ENCODE measurements at places on chromosomes 13 and 19.

DNA sequence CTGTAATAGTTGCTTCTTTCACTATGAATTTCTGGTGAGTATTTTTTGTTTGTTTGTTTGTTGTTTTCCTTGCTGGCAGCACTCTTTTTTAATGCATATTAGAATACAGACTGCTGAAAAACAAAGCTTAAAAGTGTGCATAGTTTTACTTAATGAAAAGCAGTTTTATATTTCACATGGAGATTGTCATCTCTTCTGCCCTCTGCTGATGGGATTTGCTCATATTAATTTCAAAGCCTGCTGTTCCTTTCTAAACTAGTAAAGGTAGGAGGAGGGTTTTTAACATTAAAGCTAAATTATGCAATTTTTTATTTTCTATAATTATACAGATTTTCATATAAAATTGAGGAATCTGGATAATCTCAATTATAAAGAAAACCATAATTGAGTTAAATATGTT lies 692.6 kb upstream of the SLITRK1 start:
- DNase-seq: no peak

DNA sequence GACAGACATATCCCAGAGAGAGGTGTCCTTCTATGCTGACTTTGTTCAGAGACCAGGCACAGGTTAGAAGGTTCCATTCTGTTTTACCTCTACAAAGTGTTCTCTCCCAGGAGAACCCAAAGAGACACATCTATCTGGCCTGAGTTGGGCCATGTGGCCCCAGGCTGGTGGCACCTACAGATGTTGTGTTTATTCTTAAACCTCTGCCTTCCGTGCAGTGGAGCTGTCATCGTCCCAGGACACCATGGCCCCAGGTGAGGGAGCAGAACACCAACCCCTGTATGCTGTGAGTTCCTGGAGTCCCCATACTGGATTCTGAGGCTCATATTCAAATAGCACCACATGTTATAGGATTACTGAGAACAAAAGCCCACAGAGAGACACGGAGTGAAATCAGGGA lies 3.9 kb downstream of the KIR3DL3 start:
- no peak for DNase-seq

GRCh38 chr19:46131485-46132143 lies 7.1 kb upstream of the IGFL3 start:
- DNase-seq: no peak

GRCh38 chr13:50198508-50198907 lies 183.3 kb downstream of the KCNRG start:
- no peak for DNase-seq

- peak; percentile 48 for DNase-seq
These were observed 1.1 kb downstream of the FGF14 start for GRCh38 chr13:102400675-102401145.

DNA sequence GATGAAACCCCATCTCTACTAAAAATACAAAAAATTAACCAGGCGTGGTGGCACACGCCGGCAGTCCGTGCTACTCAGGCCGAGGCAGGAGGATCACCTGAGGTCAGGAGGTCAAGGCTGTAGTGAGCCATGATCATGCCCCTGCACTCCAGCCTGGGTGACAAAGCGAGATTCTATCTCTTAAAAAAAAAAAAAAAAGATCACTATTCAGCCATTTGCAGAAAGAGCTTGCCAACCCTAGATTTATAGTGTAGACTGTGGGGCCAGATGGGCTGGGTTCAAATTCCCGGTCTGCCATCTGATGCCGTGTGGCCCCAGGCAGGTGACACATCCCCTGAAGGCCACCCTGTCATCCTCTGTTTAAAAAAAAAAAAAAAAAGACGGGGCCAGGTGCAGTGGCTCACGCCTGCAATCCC lies 28.9 kb downstream of the SMIM24 start:
- DNase-seq: no peak

- no peak for DNase-seq
These were observed 12.2 kb downstream of the WIZ start for GRCh38 chr19:15437355-15438123.

DNA sequence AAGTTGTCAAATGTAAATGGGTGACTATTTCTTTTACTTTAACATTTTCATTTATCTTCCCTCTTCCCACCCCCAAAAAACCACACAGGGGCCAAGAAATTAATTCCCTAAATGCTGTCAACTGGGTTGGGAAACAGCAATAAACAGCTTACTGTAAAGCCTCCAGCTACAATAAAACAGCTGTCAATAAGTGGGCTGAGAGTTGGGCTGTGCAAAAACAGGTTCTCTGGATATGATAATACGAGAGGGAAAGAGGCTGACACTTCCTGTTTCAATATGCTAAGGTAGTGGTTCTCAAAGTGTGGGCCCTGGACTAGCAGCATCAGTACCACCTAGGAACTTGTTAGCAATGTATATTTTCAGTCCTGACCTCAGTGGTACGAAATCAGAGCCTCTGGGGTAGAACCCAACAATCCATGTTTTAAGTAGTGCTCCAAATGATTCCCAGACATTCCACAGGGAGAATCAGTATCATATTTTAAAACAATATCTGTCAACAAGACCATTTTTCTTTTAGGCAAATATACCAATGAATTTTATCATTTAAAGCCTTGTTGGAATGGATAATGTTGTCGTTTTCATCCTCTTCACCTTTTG lies 8.4 kb downstream of the PCDH9 start:
- DNase-seq: no peak

GRCh38 chr13:102042746-102043145 lies 359.1 kb downstream of the FGF14 start:
- DNase-seq: no peak

DNA sequence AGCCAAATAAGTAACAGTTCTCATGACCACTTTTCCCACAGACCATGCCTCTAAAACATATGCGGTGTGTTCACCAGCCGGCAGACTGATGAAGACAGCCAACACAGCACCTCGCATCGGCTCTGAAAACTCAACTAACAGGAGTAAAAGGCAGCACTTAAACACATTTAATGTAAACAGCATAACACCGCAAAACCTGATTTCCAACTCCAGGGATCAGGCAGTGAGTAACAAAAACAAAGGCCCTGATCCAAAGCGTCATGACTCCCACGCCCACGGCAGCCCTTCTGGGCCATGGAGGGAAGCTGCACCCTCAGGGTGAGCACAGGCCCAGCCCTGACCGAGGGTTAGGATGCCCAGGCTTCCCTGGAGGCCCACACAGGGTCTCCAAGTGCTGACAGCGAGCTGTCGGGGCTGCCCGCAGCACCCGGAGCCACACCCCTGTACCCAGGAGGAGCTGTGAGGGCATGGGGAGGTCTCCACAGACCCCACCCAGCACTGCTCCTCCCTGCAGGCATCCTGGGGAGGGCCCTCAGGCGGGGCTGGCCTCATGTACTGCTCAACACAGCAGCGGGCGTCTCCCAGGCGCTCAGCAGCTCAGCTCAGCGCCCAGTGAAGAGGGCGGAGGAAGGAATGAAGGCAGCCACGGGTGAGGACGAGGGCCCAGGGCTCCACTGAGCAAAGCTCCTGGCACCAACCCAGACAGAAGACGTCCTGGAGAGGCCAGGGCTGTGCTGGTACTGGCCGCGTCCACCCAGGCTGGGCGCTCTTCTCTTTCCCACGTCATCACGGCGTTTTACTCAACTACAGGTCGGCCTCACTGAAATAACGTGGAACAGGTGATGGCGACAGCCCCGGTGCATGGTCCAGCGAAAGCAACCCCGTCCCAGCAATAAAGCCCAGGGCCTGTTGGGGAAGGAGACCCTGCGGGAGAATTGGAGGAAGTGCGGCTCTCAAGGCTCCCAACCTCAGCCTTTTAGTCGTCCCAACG lies 53.7 kb downstream of the RASA3 start:
- no peak for DNase-seq

- DNase-seq: no peak
These were observed 6.4 kb upstream of the EPHX3 start for GRCh38 chr19:15238639-15239155.

GRCh38 chr13:108322206-108322824 lies 52.8 kb downstream of the TNFSF13B start:
- DNase-seq: peak; percentile 39

- no peak for DNase-seq
These were observed 39.4 kb upstream of the KATNAL1 start for GRCh38 chr13:30346789-30347167.

DNA sequence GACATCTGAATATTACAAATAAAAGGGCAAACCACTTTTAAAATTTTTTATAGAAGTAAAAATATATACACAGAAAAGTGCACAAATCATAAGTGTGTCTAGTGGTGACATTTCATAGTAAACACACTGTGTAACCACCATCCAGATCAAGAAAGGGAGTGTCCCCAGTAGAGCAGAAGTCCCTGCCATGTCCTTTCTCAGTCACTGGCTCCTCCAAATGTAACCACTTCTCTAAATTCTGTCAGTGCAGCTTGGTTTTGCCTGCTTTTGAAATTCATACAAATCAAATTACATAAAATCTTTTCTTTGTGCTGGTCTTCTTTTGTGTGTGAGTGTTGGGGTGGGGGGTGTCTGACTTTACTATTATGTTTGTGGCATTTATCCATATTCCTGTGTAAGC lies 116.5 kb downstream of the RBM26 start:
- DNase-seq: no peak

GRCh38 chr13:75368167-75368566 lies 113.8 kb downstream of the TBC1D4 start:
- DNase-seq: no peak

- no peak for DNase-seq
These were observed 38.0 kb downstream of the WTIP start for GRCh38 chr19:34519602-34520001.

- no peak for DNase-seq
These were observed 393.7 kb downstream of the FOXO1 start for GRCh38 chr13:40272776-40273139.

- DNase-seq: no peak
These were observed 19.4 kb upstream of the ZNF69 start for GRCh38 chr19:11868188-11868587.

DNA sequence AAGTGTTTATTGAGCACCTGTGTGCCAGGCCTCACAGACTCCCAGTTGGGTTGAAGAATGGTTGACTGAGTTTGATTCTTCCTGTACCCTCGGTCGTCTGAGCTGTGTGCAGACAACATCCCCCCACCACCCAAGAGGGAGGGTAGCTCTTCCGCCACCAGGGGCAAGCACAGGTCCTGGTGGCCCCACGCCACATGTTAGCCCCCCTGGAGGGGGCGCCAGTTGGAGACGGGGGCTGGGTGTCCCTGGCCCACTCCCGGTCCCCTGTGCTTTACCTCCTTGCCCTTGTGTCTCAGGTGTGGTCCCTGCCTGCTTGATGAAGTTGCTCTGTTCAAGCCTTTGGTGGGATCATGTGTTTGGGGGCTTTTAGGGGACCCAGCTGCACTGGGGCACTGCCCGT lies 27.2 kb downstream of the COLGALT1 start:
- no peak for DNase-seq

GRCh38 chr13:112968910-112969691 lies at the start of gene MCF2L:
MCF2L (plus strand) TSS chr13:112969214; CDS start chr13:112969380, 166 bp downstream.
- DNase-seq: peak; percentile 75

- DNase-seq: no peak
These were observed 44.7 kb upstream of the GPI start for GRCh38 chr19:34320277-34320676.

DNA sequence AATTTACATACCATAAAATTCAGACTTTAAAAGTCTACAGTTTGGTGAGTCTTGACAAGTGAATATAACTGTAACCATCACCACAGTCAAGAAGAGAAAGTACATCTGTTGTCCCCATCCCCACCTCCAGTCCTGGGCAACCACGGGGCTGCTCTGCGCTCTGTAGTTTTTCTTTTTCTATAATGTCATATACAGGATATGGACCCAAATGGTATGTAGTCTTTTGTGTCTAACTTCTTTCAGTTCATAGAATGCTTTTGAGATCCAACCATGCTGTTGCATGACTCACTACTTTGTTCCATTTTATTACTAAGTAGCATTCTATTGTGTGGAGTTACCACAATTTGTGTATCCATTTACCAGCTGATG lies 103.9 kb downstream of the DOCK9 start:
- DNase-seq: no peak

- DNase-seq: no peak
These were observed 2.1 kb upstream of the ERFL start for GRCh38 chr19:41930322-41930722.

DNA sequence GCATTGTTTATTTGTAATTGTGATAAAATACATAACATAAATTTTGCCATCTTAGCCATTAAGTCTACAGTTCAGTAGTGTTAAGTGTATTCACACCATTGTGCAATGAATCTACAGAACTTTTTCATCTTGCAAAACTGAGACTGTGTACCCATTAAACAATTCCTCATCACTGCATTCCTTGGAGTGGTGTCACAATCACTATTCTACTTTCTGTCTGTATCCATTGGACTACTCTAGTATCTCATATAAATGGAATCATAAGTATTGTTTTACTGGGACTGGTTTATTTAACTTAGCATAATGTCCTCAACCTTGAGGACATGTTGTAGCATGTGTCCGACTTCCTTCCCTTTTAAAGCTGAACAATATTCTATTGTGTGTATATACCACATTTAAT lies 36.8 kb downstream of the UFM1 start:
- no peak for DNase-seq

- DNase-seq: no peak
These were observed 58.0 kb downstream of the USPL1 start for GRCh38 chr13:30675717-30676116.

GRCh38 chr19:19748249-19748938 lies 15.5 kb upstream of the ZNF14 start:
- no peak for DNase-seq

GRCh38 chr13:65414187-65414586 lies 1815.9 kb downstream of the PCDH9 start:
- DNase-seq: no peak

DNA sequence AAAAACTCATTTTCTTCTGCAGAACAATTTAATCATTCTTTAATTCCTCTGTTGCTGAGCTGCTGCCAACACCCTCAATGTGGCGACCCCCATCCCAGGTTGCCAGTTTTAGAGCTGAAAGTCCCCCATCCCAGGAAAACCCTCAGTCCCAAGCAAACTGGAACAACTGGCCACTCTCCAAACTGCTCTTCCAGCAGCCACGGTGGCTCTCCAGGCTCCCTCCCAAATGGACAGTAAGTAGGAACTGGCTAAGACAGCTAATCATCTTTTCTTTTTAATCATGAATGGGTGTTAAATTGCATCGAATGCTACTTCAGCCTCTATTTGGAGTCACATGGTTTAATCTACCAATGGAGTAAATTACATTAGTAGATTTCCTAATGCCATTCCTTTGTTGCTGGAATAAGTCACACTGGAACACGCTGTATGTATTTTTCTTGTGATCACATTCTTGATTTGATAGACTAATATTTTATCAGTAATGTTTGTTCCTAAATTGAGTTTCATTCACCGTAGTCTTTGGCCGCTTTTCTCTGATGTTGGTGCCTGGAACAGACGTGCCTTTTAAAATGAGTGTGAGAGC lies 33.7 kb upstream of the VSTM2B start:
- DNase-seq: no peak

- DNase-seq: no peak
These were observed 12.5 kb downstream of the NOP53 start for GRCh38 chr19:47757617-47758442.

- peak; percentile 72 for DNase-seq
These were observed 29.2 kb downstream of the PIP5K1C start for GRCh38 chr19:3670796-3671679.

DNA sequence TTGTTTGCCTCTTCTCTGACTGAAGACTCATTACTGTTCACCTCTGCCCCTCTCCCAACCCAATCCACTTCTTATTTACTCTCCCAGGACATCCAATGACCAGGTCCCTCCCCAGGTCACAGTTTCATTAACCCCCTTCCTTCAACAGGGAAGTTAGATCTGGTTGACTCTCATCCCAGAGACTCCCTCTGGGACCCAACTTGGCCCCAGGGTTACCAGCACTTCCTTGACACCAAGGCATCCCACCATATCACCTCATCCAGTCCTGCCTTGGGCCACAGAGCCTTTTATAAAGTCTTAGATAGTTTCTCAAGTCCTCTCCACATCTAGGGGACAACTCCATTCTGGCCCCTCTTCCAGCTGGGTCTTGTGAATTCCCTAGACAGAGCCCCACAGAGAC lies 470.6 kb upstream of the TSHZ3 start:
- DNase-seq: no peak

All from frontal cortex (tissue), 4 donors.